Daoy (cell line): ENCODE measurements at places on chromosomes 1 and 21. TPM values are rescaled to one million over a fixed set of nuclear protein-coding genes. Genes with fewer than 3 reads are reported as not detected.

DNA sequence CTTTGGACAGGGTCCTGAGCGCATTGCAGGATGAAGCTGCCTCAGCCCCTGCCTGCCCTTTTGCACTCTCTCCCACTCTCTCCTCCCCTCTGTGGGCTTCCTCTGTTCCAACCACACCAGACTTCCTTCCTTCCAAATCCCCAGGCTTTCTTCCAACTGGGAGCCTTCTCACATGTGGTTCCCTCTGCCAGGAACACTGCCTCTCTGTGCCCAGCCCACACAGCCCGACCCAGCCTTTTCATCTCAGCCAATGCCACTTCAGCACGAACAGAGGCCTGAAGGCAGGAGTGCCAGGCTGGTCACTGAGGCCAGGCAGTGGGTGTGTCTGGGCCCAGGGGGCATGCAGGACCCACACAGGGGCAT is 5.9 kb downstream of the SELENON start:
- DNase-seq, result no peak

GRCh38 chr21:14863745-14864210 is 201.0 kb downstream of the NRIP1 start:
- DNase-seq, result no peak

DNA sequence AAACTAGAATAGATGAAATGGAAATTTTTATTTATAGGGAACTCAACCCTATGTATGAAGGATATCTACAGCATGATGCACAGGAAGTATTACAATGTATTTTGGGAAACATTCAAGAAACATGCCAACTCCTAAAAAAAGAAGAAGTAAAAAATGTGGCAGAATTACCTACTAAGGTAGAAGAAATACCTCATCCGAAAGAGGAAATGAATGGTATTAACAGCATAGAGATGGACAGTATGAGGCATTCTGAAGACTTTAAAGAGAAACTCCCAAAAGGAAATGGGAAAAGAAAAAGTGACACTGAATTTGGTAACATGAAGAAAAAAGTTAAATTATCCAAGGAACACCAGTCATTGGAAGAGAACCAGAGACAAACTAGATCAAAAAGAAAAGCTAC is 7.9 kb downstream of the USP1 start:
- no peak for DNase-seq

DNA sequence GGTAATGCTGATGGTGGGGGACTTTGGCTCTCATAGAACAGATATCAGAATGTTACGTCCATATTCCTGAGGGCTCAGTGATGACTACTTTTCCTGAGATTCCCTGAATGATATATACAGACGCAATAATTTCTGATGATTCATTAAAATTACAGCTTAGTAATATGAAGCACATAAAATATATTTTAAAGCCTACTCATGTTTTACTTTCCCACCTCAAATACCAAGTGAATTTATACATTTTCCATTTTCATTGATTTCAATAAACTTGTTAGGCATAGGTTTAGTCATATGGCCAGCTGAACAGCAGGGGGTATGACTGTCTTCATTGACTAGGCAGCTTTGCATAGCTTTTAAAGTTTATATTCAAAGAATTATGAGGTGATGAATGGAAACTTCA is 26.2 kb upstream of the PDC start:
- DNase-seq, result peak; percentile 29

- no peak for DNase-seq
Observed at GRCh38 chr1:9108056-9108665, 20.7 kb downstream of the GPR157 start.

GRCh38 chr1:39877980-39878956 is 5.0 kb downstream of the TRIT1 start:
- DNase-seq, result no peak

DNA sequence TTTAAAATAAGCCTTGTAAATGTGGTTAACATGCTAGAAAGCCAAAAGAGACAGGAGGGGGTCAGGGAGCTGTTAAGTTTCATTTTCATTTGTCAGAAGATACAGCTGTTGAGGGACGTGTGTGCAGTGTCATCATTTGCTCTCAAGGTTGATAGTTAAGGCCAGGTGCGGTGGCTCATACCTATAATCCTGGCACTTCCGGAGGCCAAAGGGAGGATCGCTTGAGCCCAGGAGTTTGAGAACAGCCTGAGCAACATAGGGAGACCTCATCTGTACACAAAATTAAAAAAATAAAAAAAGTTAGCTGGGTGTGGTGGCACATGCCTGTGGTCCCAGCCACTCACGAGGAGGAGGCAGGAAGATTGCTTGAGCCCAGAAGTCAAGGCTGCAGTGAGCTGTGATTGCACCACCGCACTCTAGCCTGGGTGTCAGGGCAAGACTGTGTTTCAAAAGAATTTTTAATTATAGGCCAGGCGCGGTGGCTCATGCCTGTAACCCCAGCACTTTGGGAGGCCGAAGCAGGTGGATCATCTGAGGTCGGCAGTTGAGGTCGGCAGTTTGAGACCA is 22.7 kb downstream of the ZBTB8OS start:
- DNase-seq, result no peak

The SMPDL3B gene
- 0.86 TPM in 1 of 2 replicates, not detected in the other for total RNA-seq

DNA sequence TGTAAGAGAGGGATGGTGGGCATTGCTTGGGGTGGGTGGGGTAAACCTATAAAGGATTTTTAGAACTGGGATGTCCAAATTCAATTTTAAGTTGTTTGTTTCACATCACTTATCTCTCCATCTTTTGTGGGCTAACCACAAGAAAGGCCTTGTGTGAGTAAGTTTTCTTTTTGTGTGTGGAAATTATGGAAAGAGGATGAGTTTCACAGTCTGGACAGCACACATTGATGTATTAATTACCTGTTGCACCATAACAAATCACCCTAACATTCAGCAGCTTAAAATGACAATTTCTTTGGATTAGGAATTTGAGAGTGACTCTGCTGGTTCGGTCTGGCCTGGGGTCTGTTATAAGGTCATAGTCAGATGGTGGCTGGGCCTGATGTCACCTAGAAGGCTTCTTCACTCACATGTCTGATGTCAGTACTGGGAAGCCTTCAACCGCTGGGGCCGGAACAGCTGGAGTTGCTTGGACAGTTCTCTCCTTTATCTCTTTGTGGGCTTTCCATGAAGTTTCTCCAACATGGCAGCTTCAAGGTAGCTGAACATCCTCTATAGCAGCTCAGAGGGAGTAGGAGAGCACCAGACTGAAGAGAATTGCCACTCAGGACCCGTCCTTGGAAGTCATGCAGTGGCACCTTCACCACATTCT is 2.0 kb upstream of the COL9A2 start:
- DNase-seq, result no peak

The ZBTB7B gene
- 11.7 and 14.8 TPM in 2 replicates for total RNA-seq

GRCh38 chr1:51878616-51879336 is at the start of gene NRDC:
NRDC (minus strand) TSS chr1:51878727; CDS start chr1:51878615, 112 bp downstream.
- DNase-seq, result peak; percentile 100

The SIK1 gene
- 0.12 and 1.8 TPM in 2 replicates for total RNA-seq

DNA sequence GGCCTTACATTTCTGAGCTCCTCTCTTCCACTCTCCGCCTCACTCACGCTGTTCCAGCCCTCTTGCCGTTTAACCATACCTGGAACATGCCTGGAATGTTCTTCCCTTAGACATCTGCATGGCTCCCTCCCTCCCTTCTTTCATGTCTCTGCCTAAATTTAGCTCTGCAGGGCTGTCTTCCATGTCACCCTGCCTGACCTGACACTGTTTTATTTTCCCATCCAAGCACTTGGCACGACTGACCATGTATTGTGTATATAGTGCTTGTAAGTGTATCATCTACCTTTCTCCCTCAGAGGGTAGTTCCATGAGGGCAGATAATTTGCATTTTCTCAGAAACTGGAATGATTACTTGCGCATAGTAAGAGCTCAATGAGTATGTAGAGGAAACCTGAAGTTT is 47.3 kb downstream of the ST6GALNAC3 start:
- no peak for DNase-seq

- DNase-seq, result no peak
Observed at GRCh38 chr1:233340966-233341516, 13.5 kb downstream of the MAP3K21 start.

DNA sequence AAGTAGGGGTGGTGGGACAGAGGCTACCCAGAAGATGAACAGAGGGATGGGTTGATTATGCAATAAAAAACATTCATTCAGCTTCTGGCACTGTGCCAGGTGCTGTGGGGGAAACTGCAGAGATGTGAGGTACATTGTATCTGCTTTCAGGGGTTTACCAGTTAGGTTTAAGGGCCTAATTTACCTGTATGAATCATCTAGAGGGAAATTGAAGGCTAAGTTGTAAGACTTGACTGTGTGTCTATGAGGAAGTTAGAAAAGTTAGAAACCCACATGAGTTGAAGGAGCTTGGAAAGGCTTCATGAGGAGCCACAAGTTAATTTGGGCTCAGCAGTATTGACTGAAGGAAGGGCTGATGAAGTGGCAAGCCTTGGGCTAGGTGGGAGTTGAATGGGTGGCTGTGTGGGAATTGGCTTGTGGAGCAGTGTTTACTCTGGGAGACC is 36.7 kb upstream of the APOBEC4 start:
- no peak for DNase-seq

The OLFML2B gene
- total RNA-seq, result 0.21 and 0.29 TPM in 2 replicates

The ETV3L gene
- not detected in 2 replicates for total RNA-seq

The MARK1 gene
- 6.6 and 8.8 TPM in 2 replicates for total RNA-seq

The GJB5 gene
- total RNA-seq, result not detected in 2 replicates
